HCT116 (cell line): ENCODE measurements at places on chromosomes 2 and 18.

- DNase-seq, result peak; percentile 70
These were observed 2.4 kb upstream of the DTNA start for GRCh38 chr18:34707670-34708069.

DNA sequence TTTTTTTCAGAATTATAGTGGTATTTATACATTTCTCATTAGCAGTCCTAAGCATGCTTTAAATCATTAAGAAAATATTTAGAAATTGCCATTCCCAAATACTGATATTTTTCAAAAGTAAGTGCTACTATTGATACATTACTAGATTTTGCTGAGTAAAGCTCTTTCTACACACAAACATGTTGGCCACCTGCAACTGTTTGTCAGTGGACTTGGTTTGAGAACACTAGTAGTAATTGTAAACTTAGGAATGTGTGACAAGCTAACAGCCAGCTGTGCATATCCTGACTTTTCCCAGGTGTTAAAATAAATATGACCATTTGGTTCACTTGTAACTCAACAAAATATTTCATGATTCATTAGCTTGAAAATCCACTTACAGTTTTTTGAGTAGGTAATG, 103.1 kb downstream of the MSTN start:
- DNase-seq, result no peak

DNA sequence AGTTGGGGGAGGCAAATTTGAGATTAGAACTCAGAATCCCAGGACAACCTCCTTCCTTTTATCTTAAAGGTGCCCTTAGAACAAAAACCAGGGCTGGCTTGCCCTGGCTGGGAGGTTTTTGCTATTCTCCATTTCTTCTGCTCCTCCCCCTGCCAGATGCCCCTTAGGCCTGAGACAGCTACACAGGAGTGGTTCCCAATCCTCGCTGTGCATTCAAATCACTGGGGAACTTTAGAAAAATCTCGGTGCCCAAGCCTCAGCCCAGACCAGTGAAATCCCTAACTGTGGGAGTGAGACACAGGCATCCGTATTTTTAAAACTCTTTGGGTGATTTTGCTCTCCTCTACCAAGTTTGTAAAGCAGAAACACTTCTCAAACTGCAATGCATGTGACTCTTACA, 38.8 kb downstream of the LBH start:
- DNase-seq, result no peak

DNA sequence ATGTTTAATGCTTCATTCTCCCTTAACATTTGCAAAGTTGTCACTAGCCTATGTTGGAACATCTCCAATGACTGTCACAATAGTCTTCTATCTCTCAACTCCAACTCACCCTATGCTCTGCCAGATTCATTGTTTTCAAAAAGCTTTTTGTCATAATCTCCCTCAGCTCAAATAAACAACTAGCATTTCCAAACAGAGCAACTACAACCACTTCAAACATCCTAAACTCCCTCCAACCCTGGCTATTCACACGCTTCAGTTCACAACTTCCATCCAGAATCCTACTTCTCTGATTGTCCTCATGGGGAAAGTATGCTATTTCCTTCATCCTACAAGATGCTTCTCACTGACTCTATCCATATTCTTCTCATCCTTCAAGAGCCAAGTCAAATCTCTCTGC, 139.2 kb upstream of the VRK2 start:
- no peak for DNase-seq

DNA sequence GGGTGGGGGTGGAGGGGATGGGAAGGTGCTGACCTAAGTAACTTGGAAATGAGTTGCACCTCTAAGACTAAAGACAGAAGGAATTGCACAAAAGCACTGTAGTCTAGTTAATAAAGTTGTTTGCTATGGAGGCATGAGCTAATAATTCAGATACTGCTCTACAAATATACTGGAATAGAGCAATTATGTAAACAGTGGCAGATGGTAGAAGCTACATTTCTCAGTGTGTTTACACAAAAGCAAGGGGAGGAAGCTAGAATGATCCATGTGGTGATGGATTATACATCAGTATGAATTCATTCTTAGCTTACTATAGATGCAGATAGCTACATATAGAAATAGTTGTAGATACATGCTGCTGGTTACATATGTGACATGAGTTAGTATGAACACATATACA, 27.6 kb upstream of the UBE2F start:
- DNase-seq, result no peak

- DNase-seq, result no peak
These were observed 347.7 kb downstream of the KIAA1328 start for GRCh38 chr18:37176621-37176934.

DNA sequence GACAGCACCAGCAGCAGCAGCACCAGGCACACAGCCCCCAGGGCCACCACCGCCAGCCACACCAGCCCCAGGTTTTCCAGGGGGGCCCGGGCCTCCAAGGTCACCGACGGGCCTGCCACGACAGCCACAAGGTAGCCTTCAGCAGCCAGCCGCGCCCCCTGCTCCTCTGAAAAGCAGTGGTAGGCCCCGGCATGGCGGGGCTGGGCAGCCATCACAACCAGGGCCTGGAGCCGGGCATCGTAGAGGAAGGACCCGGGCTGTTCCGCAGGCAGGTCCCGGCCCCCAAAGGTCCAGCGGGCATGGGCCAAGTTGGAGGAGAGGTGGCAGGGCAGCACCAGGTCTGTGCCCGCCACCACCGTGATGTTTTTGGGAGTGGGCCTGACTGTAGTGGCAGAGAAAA, 3.3 kb upstream of the ANKRD39 start:
- DNase-seq, result no peak

- no peak for DNase-seq
These were observed 18.0 kb downstream of the PAX3 start for GRCh38 chr2:222280795-222281194.
